ENCODE measurements at places on chromosomes 6 and 20.

DNA sequence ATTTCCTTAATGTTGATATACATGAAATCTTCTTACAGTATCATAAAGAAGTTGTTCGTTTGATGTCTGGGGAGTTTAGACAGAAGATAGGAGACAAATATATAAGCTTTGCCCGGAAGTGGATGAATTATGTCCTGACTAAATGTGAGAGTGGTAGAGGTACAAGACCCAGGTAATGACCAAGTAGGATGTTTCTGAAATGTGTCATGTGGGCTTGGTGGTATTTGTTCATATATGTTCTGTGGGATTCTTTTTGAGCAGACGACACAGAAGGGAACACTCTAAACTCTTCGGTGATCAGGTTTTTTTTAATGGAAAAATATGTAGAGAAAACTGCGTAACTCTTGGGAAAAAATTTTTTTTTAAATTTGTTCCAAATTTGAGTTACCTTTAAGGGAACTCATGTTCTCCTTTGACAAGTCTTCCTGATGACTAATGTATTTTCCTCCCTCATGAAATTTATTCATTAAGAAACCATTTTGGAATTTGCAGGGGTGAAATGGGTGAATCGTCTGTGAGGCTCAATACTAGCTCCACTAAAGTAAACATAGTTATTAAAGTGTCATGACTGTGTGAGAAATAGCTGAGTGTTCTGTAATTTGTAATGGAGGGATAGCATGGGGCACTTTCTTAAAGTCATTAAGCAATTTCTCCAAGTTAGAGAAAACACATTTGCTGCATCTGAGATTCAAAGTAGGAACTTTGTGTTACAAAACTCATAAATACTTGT is 100.6 kb downstream of the MAP3K4 start:
- no peak for DNase-seq

GRCh38 chr6:137363805-137364138 is 130.4 kb downstream of the OLIG3 start:
- no peak for DNase-seq

- no peak for DNase-seq
Observed at GRCh38 chr20:61957961-61958715, 107.5 kb downstream of the TAF4 start.

- no peak for DNase-seq
Observed at GRCh38 chr6:6597682-6598081, 9.2 kb downstream of the LY86 start.

DNA sequence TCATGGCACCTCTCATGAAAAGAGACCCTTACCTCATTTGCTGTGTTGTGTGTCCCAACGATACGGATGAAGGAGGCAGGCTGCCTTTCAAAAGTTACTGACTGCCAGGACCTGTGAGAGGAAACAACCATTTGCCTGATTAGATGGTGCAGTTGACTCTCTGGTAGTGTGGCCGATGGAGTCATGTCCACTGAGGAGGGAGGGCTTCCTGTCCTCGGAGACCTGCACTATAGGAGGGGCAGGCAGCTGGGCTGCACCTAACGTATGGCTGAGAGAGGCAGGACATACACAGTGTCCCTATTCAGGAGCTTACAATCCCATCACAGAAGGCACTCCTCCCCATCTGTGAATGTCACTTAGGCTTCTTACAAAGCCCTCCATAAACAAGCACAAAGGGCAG is 373.0 kb downstream of the ZFAND3 start:
- DNase-seq, result no peak

- DNase-seq, result no peak
Observed at GRCh38 chr20:24017458-24017755, 28.8 kb upstream of the GGTLC1 start.

GRCh38 chr6:3412779-3413500 is 43.9 kb downstream of the SLC22A23 start:
- no peak for DNase-seq

GRCh38 chr20:58832457-58832856 is 18.2 kb downstream of the GNAS-AS1 start:
- DNase-seq, result no peak

DNA sequence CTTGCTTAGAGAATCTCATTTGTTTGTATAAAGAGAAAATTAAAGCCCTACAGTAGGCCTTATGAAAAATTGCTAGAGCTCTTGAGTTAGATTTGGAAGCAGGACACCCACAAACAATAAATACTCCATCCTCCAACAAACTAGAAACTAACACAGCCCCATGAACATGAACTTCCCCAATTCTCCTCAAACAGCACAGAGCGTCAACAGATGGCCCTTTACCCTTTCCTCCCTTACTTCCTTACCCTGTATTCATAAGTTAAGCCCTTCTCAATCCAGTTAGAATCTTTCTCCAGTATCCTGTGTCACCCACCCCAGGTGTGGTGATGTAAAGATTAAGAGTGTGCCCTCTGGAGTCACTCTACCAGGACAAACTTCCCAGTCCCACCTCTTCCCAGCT is 113.7 kb downstream of the UNC5CL start:
- DNase-seq, result no peak

- no peak for DNase-seq
Observed at GRCh38 chr6:12084681-12085080, 72.6 kb downstream of the HIVEP1 start.

GRCh38 chr6:125728739-125729138 is 20.7 kb upstream of the HEY2 start:
- no peak for DNase-seq

GRCh38 chr6:154994836-154995253 is 270 bp upstream of the TIAM2 start:
- DNase-seq, result no peak

DNA sequence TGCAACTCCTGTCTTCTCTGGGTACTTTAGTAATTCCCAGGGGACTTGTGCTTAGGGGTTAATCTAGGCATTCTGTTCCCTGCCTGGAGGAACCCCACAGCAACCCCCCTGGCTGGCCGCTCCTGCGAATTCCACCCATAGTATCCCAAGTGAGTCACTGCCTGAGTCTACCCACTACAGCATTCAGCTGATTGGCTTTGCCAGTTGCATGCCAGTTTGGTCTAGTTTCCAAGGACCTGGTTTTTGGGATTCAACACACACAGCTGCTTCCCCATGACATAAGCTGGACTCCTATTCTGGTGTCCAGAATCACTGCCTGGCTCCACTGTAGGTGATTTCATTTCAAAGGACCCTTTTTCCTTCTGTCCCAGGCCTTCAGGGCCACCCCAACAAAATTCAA is 40.3 kb downstream of the PLCG1 start:
- DNase-seq, result no peak

GRCh38 chr6:81562169-81562568 is 190.3 kb downstream of the TENT5A start:
- no peak for DNase-seq

DNA sequence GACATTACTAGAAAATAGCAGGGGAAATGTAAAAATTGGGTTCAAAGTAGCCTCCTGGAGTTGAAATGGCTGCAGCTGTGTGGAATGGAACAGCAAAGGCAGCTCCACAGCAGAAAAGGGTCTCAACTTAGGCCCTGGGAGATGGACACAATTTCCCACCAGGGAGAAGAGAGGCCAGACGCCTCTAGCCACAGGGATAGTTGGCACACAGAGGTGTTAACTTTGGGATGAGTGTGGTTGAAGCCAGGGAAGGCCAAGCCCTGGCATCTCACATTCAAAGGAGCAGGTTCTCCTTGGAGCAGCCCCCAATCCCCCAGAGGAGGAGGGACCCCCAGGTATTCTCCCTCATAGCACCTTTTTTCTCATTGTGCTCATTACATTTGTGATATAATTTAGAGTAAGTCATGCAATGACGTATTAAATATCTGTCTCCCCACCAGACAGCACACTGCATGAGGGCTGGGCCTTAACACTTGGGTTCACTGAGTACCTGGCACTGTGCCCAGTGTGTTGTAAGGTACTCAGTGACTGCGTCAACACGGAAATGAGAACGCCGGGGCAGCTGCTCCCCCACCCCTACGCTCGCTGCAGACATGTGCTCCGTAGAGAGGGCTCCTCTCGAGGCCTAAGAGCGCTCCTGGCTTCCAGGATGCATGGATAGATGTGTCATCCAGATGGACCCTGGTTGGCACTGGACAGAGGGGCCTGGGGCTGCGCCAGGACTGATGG is 76.0 kb upstream of the CD93 start:
- DNase-seq, result no peak

DNA sequence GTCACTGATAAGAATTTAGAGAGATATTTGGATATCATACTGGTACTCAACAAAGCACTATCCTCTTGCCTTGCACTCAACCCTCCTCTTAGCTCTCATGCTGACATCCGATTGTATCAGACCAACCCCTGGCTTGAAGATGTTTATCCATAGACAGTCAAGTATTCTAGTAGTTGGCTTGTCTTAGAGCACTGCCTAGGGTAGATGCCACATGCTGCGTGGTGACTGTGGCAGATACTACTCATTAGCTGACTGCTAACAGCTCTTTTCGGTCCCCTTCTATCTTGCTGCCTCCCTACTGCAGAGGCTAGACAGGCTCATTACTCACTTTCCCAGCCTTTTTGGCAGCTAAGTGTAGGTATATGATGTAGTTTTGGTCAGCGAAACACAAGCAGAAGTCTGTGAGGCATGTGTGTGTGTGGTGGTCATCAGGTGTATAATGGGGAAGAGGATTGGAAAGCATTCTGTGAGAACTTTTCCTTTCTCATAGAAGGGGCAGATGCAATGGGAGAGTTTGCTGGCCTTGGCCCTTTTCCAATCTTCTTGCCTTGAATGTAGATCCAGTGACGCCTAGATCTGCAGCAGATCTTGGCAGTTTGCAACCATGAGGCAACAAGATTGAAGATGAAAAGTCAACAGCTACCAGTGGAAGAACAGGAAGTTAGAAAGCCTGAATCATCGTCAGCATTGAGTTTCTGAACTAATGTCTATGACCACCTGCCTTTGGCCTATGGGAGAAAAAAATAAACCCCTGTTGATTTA is 4.4 kb upstream of the IFNGR1 start:
- DNase-seq, result peak; percentile 18

- no peak for DNase-seq
Observed at GRCh38 chr6:36633370-36633769, 39.2 kb downstream of the SRSF3 start.

- no peak for DNase-seq
Observed at GRCh38 chr6:113954653-113955052, 16.3 kb downstream of the HDAC2 start.

DNA sequence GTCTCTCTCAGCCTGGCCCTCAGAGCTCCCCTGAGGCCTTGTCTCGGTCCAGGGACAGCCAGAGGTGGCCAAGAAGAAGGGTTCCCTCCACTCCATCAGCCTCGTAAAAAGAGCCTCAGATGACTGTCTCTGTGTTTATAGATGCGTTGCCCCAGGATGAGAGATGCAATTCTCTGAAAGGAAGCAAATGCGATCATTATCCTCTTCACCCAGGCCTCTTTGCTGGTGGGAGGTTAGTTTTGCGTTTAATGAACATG is 90.4 kb downstream of the YTHDF1 start:
- DNase-seq, result no peak

GRCh38 chr6:167092672-167093339 is 30.1 kb upstream of the CCR6 start:
- DNase-seq, result no peak

Data from activated T-cell treated with anti-CD3 and anti-CD28 coated beads, Interleukin-2, amount 50 U/mL, for 72 hours (primary cell).